CD8-positive, alpha-beta T cell (primary cell): ENCODE measurements at places on chromosomes 2 and 18. TPM values are rescaled to one million over a fixed set of nuclear protein-coding genes. Genes with fewer than 3 reads are reported as not detected.

DNA sequence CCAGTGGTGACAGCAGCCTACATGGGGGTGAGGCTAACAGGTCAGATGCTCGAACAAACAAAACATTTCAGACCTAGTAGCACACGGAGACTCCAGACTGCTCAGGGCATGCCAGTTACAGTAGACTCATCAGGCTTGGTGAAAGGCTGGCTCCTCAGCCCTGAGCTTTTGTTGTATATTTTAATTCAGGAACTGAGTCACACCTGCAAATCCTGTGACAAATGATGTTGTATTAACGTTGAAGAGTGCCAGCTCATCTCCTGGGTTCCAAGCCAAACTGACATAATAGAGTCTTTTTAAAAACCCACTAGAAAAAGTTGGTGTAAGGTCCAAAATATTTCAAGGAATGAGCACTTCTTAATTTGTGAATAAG is 65.3 kb downstream of the C1D start:
- DNase-seq: no peak

DNA sequence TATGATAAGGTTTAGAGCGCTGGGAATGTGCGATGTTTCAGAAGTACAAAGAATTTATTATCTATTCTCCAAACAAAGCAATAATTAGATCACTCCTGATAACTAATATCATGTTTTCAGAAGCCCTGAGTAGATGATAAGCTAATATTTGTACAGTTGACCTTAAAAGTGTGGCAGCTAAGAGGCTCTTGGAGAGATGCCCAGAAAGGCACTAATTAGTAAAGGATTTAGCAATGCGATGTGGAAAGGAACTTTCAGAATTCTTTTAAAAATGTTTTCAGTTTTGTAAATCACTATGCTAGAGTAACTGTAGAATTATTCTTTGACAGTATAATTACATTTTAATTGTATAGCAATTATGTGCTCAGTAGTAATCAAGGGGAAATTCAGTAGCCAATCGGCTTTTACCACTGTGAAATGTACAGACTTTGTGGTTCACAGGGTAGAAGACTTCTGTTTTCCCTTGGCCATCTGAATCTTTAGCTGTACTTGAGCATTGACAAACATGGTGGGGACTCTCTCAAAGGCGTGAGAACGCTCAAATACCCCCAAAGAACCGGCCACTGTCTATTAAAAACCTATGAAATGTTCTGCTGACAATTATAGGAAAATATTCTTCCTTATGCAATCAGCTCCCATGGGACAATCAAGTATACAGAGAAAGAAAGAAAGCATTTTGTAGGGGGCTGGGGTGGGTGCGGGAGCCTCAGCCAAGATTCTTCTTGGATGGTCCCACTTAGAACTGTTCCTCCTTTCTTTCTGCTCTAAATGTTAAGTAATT is 262.8 kb upstream of the AGAP1 start:
- no peak for DNase-seq

Gene RAMP1
- total RNA-seq: not detected

Gene PPP3R1
- total RNA-seq: 68.4 TPM

DNA sequence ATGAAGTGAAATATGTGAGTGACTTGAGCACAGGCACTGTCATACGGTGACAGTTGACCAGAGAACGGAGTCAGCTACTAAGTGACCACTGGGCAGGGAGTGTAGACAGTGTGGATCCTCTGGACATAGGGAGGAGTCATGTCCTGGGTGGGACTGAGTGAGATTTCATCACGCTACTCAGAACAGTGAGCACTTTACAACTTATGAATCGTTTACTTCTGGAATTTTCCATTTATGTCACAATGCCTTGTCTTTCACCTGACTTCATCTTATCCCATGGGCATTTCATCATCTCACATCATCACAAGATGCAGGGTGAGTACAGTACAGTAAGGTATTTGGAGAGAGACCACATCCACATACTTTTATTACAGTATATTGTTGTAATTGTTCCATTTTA is 29.0 kb downstream of the PTPRM start:
- DNase-seq: no peak

DNA sequence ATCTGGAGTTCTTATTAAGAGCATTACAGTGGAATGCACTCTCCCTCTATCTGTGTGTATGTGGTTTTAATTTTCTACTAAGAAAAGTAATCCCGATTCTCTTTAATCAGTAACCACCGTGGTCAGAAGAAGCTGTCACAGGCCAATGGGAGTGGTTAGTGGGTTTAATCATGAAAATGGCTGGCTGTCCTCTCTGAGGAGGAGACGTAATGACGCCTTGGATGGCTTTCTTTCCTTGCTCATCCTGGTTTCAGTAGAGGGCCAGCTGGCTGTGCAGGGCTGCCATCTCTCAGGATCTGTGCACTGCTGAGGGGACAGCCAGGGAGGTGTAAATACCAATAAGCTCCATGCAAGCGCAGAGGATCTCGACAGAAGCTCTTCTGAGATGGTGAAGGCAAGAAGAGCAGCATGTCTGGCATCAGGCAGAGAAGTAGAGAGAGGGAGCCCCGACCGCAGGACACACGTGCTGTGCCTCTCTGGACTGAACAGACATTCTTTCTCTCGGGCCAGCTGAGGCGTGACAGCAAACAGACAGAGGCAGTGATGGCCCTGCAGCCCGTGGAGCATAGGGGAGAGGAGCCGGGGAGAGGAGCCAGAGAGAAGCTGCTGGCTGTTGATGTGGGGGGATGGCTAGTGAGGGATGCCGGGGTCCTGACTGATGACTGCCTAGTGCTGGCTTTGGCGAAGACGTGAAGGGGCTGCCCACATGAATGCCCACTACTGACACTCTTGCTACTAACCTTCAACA is 65.1 kb upstream of the DAPL1 start:
- DNase-seq: no peak

GRCh38 chr2:109290887-109291643 is 162.1 kb downstream of the SH3RF3 start:
- no peak for DNase-seq

- DNase-seq: no peak
Observed at GRCh38 chr2:19893520-19894133, 8.2 kb downstream of the TTC32 start.

Gene SCYGR2
- not detected for total RNA-seq

Gene TMEM163
- 0.19 TPM for total RNA-seq

- DNase-seq: no peak
Observed at GRCh38 chr18:50466634-50467033, 91.8 kb downstream of the SKA1 start.

- DNase-seq: no peak
Observed at GRCh38 chr2:226001716-226002115, 602.2 kb downstream of the NYAP2 start.

- DNase-seq: no peak
Observed at GRCh38 chr18:51171625-51172259, 25.7 kb downstream of the MEX3C start.

- no peak for DNase-seq
Observed at GRCh38 chr2:86319700-86320580, 17.5 kb downstream of the REEP1 start.

- no peak for DNase-seq
Observed at GRCh38 chr2:177983183-177983788, 89.3 kb downstream of the PDE11A start.

GRCh38 chr2:231163414-231164095 is 34.9 kb upstream of the ARMC9 start:
- DNase-seq: no peak

- DNase-seq: no peak
Observed at GRCh38 chr2:134636714-134637113, 82.1 kb downstream of the TMEM163 start.

Gene PPIL3
- total RNA-seq: 48.6 TPM

- no peak for DNase-seq
Observed at GRCh38 chr2:228377533-228377932, 196.0 kb upstream of the SPHKAP start.

- DNase-seq: no peak
Observed at GRCh38 chr2:173239644-173240043, 115.0 kb upstream of the CDCA7 start.

DNA sequence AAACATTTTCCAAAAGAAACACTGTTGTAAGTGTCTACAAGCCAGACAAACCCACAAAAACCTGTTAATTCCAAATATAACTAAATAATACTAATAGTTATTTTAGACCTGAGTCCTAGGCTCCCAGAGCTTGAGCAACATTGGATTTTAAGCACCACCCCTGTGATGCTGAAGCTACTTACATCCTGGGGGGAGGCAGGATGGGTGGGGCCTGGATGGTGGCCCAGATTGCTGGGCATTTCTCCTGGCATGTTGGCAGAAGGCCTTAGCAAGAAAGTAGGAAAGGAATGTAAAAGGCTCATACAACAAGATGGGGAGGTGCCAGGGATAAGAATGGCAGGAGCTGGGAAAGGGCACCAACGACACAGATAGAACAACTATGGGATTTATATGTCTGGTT is 50.7 kb upstream of the OTX1 start:
- DNase-seq: no peak

- DNase-seq: no peak
Observed at GRCh38 chr2:224724331-224724730, 8.2 kb upstream of the CCDC195 start.

DNA sequence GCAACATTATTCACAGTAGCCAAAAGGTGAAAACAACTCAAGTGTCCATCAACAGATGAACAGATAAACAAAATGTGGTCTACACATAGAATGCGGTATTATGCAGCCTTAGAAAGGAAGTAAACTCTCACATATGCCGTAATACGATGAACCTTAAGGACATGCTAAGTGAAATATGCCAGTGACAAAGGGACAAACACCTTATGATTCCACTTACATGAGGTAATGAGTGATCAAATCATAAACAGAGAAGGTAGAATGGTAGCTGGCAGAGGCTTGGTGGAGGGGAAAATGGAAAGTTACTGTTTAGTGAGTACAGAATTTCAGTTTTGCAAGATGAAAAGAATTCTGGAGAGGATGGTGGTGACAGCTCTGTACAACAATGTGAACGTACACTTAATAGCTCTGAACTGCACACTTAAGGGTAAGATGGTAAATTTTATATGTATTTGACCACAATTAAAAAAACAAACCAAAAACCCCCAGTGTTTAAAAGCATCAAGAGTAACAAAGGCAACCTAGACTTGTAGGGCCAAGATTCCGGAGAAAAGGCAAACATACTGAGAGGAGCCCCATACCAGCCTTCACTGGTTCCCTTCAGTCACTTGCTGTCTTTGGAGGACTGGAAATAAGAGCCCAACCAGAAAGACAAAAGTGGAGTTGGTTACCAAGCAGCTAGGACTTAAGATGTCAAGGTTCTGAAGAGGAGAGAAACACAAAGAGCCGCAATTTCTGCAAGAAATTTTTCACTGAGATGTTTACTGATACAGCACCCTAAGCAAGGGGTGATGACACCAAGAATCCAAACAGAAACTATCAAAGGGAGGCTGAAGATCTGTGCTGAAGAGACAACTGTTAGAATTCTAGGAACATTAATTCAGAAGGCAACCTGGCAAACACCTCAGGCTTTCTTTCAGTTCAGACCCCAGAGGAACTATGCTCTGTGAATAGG is 61.3 kb downstream of the CUL3 start:
- no peak for DNase-seq

GRCh38 chr18:49059028-49059834 is 108.5 kb upstream of the SMAD7 start:
- no peak for DNase-seq

DNA sequence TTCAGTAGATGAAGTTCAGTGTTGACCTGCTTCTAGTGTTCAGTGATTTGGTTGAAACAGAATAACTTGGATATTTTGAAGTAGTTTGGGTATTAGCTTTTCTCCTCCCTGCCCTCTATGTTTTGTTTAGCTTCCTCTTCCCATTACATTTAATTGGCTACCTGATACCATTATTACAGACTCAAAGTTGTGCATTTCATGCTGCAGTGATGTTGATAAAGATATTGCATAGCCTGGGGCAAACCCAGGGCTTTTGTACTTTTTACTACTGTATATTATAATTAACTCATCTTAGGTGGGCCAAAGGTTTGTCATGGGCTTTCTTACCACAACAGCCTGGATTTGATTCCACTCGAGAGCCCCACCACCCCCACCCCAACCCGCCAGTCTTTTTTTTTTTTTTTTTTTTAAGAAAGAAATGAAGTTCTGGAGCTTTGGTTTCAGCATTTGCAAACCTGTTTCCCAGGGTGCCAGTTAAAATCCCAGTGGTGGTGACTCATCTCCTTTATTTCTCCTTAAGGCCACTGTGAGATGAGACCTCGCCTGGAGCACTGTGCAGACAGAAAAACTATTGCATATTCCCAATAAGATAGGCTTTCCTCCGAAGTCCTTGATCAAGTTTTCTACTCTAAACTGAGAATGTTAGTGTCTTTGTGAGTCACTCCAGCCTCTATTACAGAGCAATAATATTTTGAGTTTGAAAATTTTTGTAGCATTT is 393.7 kb upstream of the FANCL start:
- no peak for DNase-seq

DNA sequence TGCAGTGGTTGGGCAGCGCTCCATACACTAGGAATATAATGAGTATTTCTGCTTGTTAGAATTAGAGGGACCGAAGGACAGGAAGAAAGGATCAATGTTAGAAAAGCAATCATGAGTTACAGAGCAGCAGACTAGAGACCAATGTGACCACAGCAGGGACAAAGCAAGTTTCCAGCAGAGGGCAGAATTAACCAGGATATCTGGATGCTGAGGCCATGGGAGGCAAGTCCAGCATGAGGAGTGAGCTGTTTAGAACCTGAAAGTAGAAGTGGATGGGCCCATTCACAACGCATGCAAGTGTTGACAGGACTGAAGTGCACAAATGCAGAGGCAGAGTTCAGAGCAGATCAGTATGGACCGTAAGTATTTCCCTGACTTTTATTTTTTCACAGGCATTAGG is 910.4 kb upstream of the GYPC start:
- no peak for DNase-seq

DNA sequence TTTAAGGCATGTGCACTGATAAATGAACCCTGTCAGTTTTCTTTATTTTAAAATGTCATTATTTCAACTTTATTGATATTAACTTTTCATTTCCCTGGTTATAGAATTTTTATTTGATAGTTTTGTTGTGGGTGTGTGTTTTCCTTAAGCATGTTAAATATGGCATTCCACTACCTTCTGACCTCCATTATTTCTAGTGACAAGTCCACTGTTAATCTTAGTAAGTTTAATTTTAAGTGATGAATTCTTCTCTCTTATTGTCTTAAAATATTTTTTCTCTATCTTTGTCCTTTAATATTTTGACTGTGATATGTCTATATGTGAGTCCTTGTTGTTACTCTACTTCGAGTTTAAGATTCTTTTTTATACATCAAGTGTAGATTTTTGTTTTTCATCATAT is 685.7 kb downstream of the GALR1 start:
- DNase-seq: no peak
